Activated T-cell treated with anti-CD3 and anti-CD28 coated beads for 4 hours (primary cell): ENCODE measurements at places on chromosomes 4 and X.
A peak's percentile ranks its signal among the peaks of the same experiment; 100 is the strongest.

DNA sequence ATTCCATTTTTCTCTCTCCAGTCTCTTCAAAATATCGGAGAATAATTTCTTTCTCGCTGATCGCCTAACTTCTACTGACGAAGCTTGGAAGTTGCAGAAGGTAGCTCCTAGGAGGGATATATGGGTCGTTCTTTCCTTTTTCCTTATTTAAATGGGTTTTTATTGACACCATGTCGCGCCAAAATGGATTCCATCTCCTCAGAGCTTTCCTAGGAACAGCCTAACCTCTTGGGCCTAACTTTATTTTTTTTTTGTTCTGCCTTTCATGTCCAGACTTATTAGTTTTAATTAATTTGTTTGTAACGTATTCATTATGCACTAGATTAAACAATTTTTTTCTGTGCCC is 359.4 kb upstream of the ZCCHC13 start:
- no peak for DNase-seq

DNA sequence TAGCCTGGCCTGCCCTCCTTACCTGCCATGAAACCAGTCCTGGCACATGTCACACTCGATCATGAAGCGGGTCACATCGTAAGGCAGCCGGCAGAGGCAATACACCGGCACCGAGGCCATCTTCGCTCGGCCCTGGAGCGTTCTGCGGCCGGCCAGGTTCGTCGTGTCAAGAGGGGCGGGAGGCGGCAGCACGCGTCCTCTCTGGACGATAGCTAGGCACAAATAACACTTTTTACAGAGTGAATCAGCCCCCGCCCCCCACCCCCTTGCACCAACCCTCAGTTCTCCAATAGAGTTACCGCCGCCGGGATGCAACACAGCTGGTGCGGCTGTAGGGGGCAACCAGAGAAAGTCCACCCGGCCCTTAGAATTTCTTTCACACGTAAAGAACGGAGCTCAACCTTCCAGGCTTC is 1.7 kb downstream of the PHF8 start:
- DNase-seq = peak; percentile 14

- no peak for DNase-seq
Observed at GRCh38 chr4:59537246-59537886, 1662.8 kb upstream of the ADGRL3 start.

DNA sequence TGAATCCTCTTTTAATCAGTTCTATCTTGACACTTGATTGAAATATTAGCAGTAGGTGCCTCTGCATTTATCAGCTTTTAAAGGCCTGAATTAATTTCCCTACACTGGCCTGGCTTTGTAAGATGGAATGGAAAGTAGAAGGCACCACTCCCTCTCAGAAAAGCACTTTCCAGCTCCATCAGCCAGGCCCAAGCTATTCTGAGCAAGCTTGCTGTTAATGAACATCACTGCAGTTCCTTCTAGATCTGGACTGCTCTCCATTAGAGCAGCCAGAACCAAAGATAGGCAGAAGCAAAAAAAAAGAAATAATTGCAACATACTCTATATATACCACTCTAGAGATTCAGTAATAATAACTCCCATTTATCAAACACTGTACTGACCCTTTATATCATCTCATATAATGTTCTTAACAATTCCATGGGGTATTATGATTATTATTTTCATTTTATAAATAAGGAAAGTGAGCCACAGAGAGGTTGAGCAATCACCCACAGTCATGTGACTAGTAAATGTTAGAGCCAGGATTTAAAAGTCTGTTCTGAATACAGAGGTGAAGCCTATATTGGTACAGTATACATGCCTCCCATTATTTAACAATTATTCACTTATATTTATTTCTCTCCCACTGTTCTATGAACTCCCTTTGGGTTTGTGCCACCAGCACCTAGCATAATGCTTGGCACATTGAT is 39.4 kb upstream of the GPC3 start:
- DNase-seq = no peak

- DNase-seq = peak; percentile 57
Observed at GRCh38 chr4:139530833-139531427, 25.1 kb downstream of the SETD7 start.

DNA sequence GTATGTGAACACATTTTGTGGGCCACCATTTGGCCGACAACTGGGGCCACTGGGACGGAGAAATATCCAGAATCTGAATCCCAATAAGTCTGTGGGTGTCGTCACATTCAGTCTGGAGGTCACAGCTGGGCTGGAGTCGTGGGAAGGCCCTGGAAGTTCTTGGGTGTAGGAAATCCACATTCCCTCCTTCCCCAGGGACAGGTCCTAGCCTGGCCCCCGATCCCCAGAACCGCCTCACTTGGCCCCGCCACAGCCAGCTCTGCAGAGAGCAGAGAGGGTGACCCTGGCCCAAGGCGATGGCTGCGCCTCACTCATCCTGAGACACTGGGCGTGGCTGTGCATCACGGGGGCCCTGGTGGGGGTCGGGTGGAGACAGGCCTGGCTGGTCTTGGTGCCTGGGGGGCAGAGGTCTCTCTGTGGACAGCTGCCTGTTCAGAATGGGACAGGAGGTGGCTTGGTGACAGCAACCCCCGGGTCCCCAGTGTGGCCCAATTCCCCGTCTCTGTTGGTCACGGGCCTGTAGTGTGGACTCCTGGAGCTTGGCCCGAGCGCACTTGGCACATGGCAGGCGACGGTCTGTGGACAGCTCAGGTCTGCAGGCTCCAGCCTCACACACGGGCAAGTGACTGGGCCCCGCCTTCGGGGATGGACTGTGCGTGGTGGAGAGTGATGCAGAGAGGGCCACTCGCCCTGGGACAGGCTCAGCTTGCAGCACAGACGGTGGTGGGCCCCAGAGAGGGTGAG is 16.4 kb downstream of the DOK7 start:
- no peak for DNase-seq

DNA sequence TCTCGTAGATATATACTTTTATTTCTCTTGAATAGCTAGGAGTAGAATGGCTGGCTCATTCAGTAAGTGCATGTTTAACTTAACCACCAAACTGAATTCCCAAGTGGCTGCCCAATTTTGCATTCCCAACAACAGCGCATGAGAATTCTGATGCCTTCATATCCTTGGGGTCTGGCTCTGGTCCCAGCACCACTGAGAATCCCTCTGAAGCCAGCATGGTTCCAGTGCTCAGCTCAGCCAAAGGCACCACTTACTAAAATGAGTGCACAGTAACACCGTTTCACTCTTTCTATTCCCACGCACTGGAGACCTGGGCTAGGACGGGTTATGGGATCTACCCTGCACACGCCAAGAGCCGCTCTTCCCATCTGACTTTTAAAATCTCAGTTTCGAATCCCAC is 60.4 kb downstream of the CASP3 start:
- no peak for DNase-seq

- no peak for DNase-seq
Observed at GRCh38 chrX:100662170-100662569, 18.2 kb downstream of the SRPX2 start.

DNA sequence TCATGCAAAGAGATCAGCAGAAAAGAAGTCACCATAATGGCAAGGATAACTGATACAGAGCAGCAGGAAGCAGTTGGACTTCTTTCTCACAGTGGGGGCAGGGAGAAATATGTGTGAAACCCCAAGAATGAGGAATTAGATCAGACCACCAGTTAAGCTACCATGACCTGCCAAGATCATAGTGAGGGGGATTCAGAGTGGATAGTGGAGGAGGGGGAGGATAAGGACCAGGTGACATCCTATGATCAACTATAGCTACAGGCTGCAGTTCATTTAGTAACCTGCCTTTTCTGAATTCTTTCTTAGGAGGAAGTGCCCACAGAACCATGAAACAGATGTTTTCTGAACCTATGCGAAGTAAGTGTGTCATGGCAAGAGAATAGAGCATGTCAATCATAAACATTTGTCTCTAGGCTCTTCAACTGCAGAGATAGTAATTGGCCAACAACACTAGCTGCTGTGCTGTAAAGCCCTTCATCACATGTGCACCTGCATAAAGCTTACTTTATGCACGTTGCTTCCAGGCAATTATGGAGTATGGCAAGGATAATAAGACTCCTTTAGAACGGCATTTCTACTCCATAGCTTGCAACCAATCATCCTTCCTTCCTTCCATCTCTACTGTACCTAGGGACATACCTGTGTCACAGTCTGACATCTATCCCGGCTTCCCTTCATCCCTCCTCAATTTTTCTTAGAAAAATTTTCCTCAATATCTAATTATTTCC is 329.7 kb downstream of the EPHA5 start:
- DNase-seq = no peak

DNA sequence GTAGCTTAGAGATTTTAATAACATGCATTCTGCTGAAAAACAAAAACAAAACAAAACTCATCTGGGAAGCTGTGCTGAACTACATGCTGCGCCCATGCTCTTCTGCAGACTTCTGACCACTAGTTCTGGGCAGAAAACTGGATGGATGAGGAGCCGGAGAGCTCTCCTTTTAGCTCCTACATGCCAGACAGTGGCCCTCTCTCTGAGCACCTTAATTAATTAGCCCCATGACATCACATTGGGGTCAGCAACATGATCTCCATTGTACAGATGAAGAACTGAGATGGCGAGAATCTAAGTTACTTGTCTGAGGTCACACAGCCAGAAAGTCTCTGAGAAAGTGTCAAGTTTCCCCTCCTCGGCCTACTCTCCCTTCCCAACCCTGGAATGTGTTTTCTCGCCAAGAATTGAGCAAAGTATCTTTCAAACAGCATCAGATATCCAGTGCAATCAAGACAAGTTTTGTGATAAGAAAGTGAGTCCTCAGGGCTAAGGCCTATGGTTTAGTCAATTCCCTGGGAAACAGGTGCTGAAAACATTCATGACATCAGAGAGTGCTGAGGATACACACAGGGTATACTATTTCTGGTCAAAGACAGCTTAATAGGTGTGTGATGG is 21.6 kb downstream of the SCD5 start:
- DNase-seq = no peak
